ENCODE measurements at places on chromosomes 7 and 10. TPM values are rescaled to one million over a fixed set of nuclear protein-coding genes. Genes with fewer than 3 reads are reported as not detected.

Gene PLEKHA1
- 38.2 TPM for total RNA-seq

Gene TSPAN12
- 20.3 TPM for total RNA-seq

Gene NOLC1
- total RNA-seq, result 43.2 TPM

Gene EMX2
- not detected for total RNA-seq

Gene MACROH2A2
- 75.2 TPM for total RNA-seq

Gene ZNF680
- total RNA-seq, result 17.8 TPM

Gene ANKMY2
- 20.5 TPM for total RNA-seq

Gene HPSE2
- not detected for total RNA-seq

Gene NUTM2A
- total RNA-seq, result 2.6 TPM

Gene GRID2IP
- total RNA-seq, result 0.08 TPM

Gene FRA10AC1
- 14.6 TPM for total RNA-seq

Gene GJD4
- not detected for total RNA-seq

Gene UPK3B
- 0.87 TPM for total RNA-seq

DNA sequence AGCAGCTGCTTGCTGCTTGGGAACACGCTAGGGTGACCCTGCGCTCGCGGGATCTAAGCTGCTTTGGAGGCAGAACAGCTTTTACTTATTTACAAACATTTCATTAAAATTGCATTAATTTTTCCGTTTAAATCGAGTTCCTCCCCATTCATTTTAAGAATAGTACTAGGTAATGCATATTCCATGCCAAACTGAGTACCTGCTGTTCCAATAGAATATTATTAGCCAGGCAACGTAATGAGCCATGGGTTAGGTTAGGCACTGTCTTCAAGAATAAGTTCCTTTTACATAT is 860 bp downstream of the EXOC6 start:
- no peak for DNase-seq

DNA sequence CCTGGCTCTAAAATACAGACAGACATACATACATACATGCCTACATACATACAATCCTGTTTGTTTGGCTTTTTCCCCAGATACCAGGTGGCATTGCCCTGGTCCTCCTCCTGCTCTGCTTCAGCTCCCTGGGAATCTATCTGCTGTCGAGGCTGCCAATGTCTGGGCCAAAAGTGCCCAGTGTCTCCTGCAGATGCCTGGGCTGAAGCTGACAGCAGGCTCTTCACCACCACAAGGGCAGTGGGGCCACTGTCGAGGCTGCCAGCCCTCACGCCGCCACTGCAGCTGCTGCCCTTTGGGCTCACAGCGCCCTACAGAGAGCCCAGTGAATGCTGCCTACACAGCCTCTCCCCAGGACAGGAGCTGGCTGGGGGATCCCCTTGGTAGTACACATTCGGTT is 18.0 kb upstream of the STN1 start:
- no peak for DNase-seq

GRCh38 chr7:26090927-26091519 is 61.0 kb upstream of the NFE2L3 start:
- no peak for DNase-seq

- no peak for DNase-seq
Observed at GRCh38 chr10:120657371-120657770, 193.8 kb upstream of the WDR11 start.

DNA sequence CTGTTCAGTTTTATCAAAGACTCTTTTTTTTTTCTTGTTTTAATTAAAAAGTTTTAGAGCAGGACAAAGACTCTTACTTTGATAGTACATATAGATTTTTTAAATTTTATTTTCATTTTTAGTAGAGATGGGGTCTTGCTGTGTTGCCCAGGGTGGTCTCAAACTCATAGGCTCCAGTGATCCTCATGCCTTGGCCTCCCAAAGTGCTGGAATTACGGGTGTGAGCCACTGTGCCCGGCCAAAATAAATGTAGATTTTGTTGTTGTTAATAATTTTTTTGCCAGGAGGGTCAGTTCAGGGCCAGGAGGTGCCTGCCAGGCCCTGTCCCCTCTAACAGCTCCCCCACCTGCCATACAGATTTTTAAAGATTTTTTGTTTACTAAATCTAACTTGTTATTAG is 17.0 kb downstream of the DENND10 start:
- DNase-seq, result no peak

DNA sequence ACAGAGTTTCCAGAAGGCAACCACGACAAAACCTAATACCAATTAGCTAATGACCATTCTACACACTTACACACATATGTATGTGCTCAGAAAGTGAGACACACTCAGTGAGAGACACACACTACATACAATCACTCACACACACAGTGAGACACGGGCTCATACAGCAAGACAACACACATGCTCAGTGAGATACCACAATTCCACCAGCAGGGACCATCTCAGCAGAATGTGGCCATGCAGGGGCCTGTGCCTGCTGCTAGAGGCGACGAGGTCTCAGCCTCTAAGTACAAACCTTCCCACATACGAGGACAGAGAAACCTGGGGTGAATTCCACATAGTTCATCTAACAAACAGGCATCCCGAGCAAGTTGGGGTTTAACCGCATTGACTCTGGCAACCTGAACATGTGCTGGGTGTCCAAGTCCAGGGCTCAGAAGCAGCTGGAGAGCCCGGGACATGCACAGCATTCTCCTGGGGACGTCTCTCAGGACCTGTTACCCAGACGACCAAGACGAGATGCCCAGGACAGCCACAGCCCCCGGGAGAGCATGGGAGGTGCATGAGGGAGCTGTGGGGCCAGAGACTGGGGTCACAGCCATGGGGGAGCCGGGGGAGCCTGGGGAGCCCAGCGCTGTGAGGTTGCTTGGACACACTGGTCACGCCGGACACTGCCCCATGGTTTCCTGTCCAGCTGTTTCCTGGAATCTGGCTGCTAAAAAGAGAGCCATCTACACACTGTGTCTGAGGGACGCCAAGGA is 523.6 kb downstream of the PTPRN2 start:
- no peak for DNase-seq

DNA sequence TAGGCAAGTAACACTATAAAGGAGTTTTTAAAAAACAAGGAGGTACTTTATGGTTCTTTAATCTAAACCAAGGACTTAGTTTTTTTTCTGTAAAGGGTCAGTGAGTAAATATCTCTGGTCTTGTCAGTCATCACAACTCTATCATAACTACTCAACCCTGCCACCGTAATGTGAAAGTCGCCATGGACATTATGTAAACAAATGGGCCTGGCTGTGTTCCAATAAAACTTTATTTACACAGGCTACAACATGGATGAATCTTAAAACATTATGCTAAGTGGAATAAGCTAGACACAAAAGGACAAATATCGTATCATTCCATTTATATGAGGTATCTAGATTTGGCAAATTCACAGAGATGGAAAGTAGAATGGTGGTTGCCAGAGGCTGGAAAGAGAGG is 60.8 kb upstream of the SP4 start:
- DNase-seq, result no peak

DNA sequence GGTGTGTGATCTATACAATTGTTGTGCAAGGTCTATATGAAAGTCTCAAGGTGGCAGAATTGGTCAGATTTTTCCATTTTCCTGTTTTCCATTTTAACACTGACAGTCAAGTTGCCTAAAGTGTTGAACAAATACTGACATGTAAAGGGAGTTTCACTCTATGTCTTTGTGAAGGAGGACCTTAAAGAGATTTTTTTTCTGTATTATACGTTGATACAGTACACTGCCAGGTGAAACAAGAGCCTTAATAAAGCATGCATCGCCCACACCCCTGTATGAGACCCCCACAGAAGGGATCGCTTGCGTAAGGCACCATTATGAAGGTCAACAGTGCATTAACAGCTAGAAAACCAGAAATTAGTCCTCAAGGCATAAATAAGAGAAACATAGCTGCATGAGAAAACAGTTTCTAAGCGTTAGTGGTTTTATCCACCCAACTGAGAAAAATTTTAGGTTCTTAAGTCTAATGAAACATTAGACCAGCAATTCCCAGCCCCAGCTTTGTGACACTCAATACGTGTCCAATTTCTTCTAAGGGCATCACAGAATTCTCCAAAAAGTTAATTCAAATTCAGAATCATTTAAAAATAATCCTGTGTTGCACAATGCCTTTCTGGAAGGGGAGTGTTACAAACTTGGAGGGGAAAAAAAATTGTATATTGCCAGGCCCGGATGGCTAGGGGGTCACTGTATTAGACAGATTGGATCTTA is 6.9 kb downstream of the KLF6 start:
- no peak for DNase-seq

DNA sequence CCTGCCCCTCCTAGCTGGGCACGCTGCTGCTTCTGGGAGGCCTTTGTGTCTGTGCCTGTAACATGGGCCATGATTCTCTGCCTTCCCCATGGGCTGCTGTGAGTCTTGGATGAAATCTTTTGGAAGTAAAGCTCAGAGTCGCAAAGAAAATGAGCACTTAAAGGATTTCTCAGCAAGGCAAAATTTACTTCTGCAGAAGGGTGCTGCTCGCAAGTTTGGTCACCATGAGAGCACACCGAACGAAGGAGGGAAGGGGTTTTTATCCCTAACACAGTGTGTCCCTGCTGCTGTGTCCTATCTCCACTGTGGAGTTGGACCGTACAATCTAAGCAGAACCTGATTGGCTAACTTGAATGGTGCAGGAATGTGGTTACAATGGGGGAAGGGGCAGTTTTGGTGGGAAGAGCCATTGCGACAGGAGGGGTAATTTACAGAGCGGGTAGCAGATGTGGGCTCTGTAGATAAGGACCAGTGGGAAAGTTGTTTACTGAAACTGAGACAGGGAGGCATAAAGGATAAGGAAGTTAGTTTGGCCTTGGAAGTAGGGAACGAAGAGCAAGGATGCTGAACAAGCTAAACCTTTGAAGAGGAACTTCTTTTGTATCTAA is 57.5 kb downstream of the FANK1 start:
- no peak for DNase-seq

- DNase-seq, result no peak
Observed at GRCh38 chr10:30125496-30125895, 66.1 kb upstream of the JCAD start.

- no peak for DNase-seq
Observed at GRCh38 chr7:12859761-12860160, 172.3 kb downstream of the ARL4A start.

- DNase-seq, result no peak
Observed at GRCh38 chr10:36634916-36635315, 490.5 kb upstream of the ANKRD30A start.

DNA sequence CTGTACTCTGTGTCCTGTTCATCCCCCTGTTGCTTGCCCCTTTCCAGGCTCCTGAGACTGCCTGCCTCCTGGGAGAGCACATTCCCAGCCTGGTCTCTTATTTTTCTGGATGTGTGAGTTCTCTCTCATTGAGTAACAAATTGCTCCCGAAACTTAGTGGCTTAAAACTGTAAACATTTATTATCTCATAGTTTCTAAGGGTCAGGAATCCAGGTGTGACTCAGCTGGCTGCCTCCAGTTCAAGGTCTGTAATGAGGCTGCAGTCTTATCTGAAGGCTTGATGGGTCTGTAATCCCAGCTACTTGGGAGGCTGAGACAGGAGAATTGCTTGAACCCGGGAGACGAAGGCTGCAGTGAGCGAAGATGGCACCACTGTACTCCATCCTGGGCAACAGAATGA is 53.6 kb upstream of the PRR15 start:
- DNase-seq, result no peak

DNA sequence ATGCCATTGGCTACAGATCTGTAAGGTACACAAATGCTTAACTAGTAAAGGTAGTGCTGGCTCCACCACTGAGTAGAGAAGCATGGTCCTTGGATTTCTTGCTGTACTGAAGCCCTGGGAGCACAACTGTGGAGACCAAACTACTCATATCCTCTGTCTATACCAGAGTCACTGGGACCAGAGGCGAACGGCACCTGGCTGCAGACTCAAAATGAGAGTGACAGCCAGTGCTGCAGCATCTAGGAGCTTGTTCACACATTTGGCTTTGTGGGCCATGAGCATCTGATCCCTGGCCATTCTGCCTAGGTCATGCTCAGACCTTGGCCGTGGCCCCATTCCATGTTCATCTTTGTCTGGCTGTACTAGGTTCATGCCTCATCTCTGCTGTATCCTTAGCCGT is 31.9 kb downstream of the LRRC18 start:
- no peak for DNase-seq

DNA sequence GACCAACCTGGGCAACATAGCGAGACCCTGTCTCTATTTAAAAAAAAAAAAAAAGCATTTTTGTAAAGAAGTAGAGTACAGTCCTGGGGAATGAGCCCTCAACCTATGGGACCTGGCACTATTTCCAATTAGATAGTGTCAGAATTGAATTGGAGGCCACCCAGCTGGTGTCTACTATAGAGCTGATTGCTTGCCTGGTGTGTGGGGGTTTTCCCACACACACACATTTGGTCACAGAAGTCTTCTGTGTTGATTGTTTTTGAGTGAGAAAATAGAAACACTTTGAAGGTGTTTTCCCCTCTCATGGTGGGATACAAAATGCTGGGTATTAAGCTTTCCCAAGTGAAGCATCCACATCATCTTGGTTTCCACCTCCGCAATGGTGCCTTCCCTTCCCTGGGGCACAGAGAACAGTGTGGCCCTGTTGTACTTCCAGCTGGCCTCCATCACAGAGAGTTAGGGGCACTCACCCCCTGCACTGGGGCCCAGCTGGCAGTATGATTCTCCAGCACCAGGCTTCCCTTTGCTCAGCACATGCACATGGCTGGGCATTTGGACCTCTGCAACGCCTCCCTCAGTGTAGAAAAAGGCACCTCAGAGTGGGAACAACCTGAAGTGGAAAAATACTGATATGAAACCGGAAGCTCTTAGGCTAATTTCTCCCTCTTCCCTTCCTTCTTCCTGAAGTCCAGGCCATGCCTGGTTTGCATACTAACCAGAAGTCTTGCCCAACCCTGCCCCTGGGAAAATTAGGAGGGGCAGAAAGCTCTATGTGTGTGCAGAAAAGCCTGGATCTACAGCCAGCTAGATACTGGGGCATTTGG is 10.7 kb upstream of the NFKB2 start:
- DNase-seq, result no peak

DNA sequence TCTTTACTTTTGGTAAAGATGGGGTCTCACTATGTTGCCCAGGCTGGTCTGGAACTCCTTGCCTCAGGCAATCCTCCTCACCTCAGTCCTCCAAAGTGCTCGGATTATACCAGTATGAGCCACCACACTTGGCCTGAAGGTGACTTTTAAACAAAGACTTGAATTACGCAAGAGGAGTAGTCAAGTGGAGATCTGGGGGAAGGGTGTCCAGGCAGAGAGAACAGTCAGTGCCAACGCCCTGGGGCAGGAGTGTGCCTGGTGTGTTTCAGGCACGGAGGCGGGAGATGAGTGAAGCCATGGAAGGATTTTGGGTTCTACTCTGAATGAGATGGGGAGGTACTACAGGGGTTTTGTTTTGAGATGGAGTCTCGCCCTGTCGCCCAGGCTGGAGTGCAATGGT is 82.6 kb upstream of the NPTX2 start:
- DNase-seq, result no peak

GRCh38 chr7:66664590-66665293 is 36.1 kb downstream of the KCTD7 start:
- no peak for DNase-seq

GRCh38 chr7:30642789-30643188 is 39.5 kb downstream of the CRHR2 start:
- DNase-seq, result no peak
